ENCODE measurements at places on chromosomes 5 and 9.

- ATAC-seq, result no peak
Observed at GRCh38 chr9:125756518-125756917, 9.3 kb downstream of the PBX3 start.

DNA sequence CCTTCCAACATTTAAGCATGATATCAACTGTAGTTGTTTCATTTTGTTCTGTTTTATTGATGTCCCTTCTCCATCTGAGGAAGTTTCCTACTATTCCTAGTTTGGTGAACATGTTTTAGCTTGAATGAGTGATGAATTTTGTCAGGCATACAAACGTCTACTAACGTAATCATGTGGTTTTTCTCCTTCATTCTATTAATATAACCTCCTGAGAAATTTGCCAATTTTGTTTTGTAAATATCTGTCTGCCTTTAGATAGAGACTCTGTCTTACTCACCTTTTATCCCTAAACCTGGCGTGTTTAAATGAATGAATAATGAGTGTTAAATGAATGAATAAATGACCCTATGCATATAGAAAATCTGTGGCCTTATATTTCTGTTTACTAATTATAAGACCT is 26.5 kb upstream of the NREP start:
- ATAC-seq, result no peak

DNA sequence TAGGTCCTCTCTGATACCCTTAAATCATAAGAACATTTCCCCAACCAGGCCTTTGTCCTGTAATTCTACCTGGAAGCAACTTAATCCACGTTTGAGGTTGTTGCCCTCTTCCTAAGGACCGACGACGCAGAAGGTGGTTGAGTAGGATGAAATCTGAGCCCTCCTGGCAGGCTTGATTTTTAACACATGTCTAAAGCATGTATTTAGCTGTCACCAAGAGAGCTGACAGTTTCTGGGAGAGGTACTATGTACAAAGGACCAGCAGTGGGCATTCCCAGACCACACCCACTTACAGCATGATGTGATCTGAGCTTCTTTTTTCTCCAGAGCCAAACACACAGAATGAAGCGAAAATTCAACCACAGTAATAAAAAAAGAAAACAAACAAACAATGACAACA is 260.9 kb downstream of the SH3GL2 start:
- no peak for ATAC-seq

GRCh38 chr9:97529363-97530076 is 28.1 kb downstream of the TMOD1 start:
- peak; percentile 75 for ATAC-seq

DNA sequence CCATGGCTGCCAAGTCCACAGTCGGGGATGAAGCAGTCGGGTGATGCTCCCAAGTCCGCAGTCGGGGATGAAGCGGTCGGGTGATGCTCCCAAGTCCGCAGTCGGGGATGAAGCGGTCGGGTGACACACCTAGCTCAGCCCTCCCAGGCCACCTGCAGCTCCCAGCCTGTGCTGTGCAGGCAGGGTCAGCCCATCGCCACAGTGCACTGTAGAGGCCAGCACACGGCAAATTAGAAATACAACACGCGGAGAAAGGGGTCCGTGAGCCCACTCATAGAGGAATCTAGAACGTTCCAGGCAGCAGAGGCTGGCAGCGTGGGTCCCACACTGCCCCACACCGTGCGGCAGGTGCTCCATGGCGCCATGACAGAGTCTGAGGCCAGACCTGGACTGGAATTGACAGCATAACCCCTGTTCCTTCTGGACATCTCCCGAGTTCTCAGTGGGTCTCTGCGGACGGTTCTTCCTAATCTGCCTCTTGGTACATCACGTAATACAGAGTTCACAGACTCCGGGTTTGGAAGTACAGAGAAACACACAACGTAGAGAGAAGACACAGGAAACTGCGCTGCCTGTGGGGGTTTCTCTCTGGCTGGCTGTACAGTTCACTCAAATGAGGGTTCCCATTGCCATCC is 7.7 kb upstream of the EXOC3 start:
- no peak for ATAC-seq

GRCh38 chr5:42927730-42928129 is 112.4 kb downstream of the ANXA2R start:
- no peak for ATAC-seq

DNA sequence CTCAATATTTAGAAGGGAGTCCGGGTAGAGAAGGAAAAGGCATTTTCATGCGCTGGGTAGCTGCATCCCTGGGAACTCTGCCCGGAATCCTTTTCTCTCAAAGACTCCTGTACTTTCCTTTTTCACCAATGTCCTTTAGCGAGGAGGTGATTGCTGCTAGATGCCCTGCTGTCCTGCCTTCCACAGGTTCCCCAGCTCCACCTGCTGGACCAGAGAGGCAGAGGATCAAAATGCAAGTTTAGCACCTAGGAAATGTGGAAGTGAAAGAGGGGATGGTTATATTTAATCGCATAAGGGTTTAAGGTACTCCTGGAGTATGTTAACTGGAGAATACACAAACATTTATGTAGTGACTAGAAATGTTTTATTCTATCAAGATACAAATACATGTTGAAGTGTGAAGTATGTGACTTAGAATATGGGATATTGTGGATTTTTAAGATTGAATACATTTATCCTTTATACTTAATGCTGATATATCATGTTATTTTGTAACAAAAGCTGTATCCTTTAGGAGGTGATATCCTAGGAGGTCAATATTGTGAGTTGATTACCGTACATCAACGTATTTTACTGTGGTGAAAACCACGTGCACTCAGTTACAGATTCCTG is 145.7 kb downstream of the ARHGAP26 start:
- no peak for ATAC-seq

- no peak for ATAC-seq
Observed at GRCh38 chr5:104793755-104794080, 1231.1 kb upstream of the NUDT12 start.

DNA sequence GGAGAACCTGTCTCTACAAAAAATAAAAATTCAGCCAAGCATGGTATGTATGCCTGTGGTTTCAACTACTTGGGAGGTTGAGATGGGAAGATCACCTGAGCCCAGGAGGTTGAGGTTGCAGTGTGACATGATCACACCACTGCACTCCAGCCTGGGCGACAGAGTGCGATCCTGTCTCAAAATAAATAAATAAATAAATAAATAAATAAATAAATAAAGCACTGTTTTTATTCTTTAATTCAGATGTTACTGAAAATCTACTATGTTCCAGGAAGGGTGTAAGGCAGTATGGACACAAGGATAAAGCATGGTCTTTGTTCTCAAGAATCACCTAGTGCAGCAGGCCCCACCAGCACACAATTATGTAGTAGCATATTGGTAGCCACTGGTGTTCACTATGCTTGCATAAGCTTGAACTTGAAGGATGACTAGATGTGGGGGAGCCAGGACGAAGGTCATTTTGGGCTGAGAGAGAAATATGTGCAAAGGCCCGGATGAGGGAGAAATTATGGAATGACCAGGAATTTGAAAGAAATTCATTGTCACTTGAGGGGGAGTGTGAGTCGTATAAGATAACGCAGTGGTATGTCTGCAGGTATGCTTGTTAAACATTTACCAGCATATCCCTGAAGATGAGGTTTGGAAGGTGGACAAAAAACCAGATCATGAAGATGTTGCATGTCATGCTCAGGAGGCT is 70.2 kb upstream of the CD180 start:
- ATAC-seq, result no peak

GRCh38 chr5:95909738-95910137 is 51.9 kb downstream of the ELL2 start:
- ATAC-seq, result no peak

DNA sequence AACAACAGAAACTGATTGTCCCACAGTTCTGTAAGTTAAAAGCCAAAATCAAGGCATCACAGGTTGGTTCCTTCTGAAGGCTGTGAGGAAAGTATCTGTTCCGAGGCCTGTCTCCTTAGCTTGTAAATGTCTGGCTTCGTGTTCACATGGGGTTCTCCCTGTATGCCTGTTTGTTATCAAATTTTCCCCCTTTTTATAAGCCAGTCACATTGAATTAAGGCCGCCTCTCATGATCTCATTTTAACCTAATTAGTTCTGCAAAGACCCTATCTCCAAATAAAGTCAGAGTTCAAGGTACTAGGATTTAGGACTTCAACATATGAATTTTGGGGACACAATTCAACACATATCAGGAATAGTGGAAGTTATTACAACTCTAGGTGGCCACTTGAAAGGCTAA is 331.5 kb downstream of the PIK3R1 start:
- ATAC-seq, result no peak

GRCh38 chr5:131671409-131671808 is 36.4 kb upstream of the RAPGEF6 start:
- ATAC-seq, result no peak

GRCh38 chr5:136981936-136982335 is 517.2 kb downstream of the SPOCK1 start:
- no peak for ATAC-seq

DNA sequence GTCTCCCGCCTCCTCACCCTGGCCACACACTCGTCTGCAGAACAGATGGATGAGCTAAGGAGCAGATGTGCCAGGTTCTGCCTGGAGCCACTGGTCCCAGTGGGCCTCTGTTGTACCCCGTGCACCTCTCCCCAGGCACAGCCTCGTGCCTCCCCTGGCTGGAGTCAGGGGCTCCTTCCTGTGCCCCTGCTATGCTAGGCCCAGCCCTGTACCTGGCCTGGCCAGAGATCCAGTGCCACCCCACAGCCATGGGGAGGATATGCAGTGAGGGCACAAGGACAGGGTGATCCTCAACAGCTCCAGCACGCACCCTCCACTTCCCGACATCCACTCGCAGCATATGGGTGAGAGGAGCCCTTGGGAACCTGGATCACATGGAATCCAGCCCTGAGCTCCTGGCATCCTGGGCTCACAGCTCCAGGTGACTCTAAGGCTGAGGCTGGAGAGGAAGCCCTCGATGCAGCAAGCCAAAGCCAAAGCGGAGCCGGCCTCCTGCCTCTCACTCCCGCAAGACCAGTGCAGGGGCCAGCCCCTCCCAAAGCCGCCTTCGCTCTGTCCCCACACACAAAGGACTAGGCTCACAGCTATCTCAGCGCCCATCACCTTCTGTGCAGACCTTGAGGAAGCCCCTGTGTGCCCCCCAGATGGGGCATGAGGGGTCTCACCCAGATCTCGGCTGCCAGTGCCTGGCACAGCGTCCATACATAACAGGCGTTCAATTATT is 23.7 kb upstream of the ADAMTS2 start:
- no peak for ATAC-seq

DNA sequence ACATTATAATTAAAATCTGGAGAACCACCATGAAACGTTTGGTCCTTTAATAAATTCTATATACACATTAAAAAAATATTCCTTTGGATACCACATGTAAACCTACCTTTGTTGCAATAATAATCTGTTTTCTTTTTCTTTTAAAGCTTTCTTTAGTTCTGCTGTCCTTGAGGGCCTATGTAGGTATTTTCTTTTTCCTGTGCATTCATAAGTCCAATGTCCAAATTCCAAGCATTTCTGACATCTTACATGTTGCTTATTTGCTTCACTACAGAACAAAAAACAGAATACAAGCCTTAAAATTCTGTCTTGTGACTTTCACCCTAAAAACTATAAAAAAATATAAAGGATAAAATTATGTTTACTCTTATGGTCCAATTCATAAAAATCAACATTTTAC is 19.7 kb downstream of the ZCCHC10 start:
- ATAC-seq, result no peak

DNA sequence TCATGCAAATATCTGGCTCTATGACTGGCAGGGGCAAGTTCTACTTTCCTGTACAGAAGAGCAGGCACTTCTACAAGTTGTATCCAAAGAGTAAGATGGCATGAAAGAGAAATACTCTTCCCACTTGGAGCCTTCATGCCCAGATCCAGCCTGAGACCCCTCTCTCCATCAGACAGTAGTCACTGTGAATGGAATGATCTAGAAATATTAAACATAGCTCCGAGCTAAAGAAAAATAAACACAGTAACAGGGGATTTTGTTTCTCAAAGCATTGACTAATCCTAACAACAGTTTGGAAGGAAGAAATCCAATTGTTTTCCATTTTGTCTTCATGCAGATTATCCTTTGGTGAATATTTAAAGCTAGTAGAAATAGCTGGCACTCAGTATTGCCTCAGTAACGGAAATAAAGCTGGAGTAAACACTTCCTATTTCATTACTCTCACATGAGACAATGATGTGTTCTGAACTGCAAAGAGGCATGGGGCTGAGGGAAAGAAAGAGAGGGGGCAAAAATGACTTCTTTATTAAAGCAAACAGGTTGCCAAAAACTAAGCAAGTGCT is 100.0 kb downstream of the SEMA5A start:
- no peak for ATAC-seq

- no peak for ATAC-seq
Observed at GRCh38 chr9:37954581-37954981, 50.7 kb upstream of the SLC25A51 start.

- ATAC-seq, result peak; percentile 20
Observed at GRCh38 chr9:70442328-70442848, 27.9 kb upstream of the KLF9 start.

DNA sequence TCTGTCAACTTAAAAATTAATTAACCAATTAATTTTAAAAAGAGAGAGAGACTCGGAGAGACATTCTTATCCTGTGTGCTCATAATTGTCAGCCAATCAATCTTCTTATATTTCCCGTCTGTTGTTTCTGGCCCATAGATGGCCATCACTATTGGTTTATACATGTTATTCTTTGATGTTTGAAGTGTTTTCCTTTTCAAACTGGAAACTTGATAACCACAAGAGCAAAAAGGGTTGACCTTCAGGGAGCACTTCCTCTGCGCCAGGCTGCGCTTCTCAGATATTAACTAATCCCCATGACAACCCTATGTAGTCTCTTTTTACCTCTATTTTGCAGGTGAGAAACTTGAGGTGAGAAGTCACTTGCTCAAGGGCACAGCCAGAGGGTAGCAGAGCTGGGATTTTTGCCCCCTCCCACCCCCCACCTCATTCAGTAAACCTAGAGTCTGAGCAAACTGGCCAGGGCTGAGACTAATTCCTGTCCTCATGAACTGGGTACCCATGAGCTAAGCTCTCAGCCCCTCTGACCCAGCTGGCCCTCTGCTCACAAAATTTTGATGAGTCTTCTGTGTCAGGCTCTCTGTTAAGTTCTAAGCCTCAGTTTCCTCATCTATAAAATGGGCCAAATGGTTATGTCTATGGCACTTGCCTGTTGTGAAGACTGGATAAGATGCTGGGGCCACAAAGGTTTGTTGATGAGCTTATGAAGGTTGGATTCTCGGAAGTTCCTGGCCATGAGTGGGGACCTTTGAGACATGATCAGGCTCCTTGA is 86.0 kb upstream of the SH3PXD2B start:
- ATAC-seq, result no peak

DNA sequence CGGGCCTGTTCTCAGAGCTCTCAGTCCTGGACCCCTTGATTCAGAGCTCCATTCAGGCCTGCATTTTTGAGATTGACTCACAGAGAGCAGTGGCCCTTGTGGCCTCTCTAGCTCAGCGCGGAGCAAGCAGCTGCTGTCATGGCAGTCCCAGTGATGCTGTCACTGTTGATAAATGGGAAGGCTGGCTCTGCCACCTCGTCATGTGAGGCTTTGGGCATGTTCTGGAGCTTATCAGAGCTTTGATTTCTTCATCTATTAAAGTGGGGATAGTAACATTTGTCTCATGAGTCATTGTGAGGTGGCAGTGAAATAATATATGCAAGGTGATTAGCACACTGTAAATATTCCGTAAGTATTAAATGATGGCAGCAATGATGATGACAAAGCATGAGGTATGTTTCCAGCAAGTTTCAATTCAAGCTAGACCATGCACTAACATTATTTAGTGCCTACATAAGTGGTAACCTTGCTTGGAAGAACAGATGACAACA is 126.4 kb upstream of the CXCL14 start:
- ATAC-seq, result peak; percentile 91
